ENCODE measurements at places on chromosomes 16 and 17.

DNA sequence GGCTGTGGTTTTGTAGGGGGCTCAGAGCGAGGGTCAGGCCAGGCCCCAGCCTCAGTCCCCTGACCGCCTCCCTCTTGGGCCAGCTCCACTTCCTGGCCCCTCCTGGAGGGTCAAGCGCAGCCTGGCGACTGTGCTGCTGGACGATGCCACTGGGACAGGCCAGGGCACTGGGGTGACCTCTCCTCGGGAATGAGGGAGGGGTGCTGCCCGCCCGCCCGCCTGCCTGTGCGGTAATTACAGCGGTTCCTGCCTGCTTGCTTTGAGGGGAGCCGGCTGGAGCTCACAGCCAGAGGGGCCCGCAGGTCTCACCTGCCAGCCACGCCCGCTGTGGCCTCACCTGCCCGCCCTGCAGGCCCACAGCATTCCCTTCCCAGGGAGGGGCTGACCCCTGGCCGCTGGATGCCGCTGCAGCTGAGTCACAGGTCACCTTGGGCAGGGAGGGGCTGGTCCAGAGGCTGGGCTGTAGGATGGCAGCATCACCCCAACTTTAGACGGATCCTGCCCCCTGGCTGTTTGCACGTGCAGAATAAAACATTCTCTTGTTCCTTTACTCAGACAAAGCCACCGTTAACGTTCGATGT is 76.7 kb upstream of the CBX4 start:
- no peak for DNase-seq

DNA sequence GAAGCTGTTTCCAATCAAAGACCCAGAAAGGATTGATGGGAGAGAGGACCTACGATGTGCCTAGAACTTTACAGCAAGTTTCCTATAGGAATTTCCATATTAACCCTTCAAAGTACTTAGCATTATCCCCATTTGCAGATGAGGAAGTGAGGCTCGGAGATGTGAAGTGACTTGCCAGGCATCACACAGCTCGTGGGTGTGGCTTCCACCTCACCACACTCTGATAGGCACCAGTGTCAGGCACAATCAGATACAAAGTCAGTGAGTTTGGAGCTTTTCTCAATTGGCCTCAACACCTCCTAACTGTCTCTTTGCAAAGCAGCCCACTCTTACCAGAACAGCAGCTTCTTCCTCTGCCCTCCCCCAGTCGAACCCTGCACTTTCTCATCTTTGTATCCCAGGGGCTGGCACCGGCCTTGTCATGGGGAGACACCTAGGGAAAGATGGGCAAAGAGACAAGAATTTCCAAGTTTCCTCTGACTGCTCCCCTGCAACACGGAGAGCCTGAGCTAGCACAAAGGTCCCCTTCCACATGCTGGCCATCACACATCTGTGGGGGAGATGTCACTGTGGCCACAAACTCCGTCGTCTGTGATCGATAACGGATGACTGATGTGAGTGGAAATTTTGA is 37.4 kb upstream of the CCL1 start:
- no peak for DNase-seq

- no peak for DNase-seq
Measured at GRCh38 chr16:35184356-35184870, 1725.0 kb downstream of the TP53TG3F start.

GRCh38 chr17:33977729-33978514 is 277.2 kb upstream of the CCL2 start:
- no peak for DNase-seq

DNA sequence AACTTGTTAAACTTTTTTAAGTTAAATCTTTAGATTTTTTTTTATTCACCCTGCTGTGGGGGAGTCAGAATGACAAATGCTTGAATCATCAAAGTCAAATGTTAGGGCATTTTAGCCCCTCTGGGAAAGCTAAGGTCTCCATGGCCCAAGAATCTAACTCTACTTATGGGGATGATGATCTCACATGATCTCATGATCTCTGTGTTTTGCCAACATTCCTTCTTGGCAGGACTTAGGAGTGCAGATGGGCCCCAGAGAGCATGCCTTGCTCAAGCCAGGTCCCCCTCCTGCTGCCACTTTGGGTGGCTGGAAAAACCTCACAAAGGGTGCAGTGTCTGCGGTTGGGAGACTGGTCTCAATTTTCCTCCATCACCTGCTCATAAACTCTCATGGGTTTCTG is 108.6 kb downstream of the PRKCB start:
- no peak for DNase-seq

DNA sequence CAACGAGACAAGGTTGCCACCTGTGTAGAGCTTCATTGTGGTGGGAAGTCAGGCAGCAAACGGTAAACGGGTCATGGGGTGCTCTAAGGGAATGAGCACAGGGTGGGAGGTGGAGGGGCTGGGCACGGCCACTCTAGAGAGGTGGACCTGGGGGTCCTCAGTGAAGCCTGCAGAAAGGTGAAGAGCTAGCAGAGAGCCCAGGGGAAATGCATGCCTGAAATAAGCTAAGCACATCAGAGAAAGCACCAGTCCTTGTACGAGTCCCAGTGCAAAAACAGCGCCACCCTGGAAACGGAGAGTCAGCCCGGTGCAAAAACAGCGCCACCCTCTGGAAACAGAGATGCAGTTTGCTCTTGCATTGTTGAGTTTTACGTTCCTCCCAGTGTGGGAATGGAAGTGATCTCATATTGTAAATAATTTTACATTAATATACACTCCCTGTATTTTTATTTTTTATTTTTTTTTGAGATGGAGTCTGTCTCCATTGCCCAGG is 65.0 kb downstream of the TBC1D16 start:
- no peak for DNase-seq

- DNase-seq: no peak
Measured at GRCh38 chr17:10156599-10156947, 41.8 kb downstream of the GAS7 start.

DNA sequence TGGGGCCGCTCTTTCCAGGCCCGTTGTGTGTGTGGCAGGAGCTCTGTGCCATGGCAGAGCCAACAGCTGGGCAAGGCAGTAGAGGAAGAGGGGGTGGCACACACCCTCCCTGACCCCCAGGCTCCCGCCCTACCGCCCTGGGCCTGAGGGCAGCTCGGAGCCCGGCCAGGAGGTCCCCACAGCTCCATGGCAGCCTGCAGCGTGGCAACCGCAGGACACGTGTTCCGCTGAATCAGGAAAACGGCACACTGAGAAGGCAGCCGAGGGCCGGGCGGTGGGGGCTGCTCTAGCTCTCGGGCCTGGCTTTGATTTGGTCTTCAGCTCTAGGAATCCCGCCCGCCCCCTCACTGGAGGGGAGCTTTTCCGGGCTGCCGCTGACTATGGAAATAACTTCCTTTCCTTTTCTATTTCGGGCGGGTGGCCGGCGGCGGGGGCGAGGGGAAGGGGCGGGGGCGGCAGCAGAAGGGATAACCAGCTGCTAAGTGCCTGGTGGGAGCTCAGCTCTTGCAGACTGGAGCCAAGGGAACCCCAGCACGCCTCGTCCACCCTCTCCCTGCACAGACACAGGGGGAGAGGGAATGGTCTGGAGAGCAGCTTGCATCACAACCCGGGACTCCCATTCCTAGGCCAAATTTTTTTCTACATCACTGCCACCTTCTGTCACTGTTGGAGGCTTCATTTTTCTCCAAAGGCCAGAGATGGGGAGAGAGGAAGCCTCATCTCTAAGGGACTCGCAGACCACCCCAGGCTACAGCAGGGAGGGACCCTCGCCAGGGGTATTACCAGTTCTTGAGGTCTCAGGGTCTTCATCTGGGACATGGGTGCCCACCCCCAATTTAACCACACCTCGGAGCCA is 24.8 kb upstream of the MRPS23 start:
- DNase-seq: no peak

DNA sequence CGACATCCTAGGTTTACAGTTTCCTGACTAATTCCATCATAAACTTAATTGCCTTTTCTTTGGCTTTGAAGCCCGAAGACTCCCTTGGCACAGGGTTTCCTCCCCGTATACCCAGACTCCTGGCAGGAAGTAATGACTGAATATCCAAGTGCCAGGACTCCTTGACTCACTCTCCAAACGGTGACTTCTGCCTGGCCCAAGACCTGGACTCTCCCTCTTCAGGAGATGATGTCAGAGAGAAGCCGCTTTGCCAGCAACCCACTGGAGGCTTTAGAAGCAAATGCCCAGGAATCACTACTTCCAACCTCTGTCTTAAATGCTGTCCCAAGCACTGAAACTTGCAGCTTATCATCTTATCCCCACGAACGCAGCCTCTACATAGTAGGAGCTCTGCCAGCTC is 146.5 kb downstream of the RGS9 start:
- no peak for DNase-seq

GRCh38 chr16:51666074-51666473 is 515.0 kb upstream of the SALL1 start:
- no peak for DNase-seq

GRCh38 chr17:1945621-1946020 is 79.5 kb downstream of the RTN4RL1 start:
- no peak for DNase-seq

DNA sequence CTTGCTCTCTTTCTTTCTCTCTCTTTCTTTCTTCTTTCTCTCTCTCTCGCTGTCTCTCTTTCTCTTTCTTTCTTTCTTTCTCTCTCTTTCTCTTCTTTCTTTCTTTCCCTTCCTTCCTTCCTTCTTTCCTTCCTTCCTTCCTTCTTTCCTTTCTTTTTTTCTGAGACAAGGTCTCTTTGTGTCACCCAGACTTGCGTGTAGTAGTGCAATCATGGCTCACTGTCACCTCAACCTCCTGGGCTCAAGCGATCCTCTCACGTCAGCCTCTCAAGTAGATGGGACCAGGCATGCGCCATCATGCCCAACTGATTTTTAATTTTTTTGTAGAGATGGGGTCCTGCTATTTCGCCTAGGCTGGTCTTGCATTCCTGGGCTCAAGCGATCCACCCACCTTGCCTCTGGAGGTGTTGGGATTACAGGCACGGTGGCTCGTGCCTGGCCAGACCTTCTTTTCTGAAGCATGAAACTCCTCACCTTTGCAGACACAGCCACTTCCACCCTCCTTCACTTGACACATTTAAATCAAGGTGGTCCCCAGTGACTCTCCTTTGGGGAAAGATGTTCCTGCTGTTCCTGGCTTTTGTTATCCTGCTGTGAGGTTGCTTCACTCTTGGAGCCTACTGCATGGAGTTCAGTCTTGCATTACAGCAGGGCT is 26.8 kb upstream of the NKD1 start:
- DNase-seq: no peak

GRCh38 chr17:6756425-6757031 is 682 bp downstream of the XAF1 start:
- no peak for DNase-seq

- DNase-seq: no peak
Measured at GRCh38 chr17:75673487-75673886, 6.3 kb downstream of the SAP30BP start.

DNA sequence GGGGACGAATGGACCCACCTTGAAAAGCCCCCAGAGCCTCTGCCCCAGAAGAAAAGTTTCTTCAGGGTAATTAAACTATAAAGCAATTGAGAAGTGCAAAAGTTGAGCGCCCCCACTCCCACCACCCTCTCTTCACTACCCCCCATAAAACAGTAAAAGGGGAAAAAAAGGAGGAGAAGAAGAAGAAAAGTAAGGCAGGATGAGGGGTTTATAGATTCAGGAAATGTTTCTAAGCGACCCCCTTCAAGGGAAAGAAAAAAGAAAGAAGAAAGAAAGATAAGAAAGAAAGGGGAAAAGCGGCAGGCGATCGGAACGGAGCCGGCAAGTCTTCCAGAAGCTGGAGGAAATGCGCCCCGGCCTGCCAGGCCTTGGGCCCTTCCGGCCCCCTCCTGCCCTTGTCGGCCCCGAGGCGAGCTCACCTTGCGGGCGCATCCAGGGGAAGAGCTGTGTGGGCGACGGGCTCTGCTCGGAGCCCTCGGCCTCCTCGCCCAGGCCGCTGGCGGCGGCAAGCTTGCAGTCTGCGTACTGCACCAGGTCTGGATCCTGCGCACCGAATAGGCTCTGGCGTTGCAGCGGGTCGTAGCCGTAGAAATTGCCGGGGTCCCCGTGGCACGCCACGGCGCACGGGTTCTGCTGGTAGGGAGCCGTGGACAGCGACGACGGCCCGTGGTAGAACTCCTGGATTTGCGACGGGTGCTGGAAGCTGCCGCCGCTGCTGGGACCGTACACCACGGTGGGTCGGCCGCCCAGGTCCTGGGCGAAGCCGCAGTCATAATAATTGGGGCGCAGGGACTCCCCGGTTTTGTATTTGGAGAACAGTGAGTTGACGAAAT is 1.0 kb downstream of the HOXB8 start:
- DNase-seq: no peak

- DNase-seq: no peak
Measured at GRCh38 chr17:77363821-77364361, 223.1 kb downstream of the SEC14L1 start.

- no peak for DNase-seq
Measured at GRCh38 chr16:4513086-4513860, 25.3 kb downstream of the CDIP1 start.

- no peak for DNase-seq
Measured at GRCh38 chr17:49836111-49837030, 11.5 kb downstream of the TAC4 start.

GRCh38 chr16:11550791-11551498 is 35.8 kb downstream of the LITAF start:
- no peak for DNase-seq

GRCh38 chr16:78254841-78255240 is 155.4 kb downstream of the WWOX start:
- no peak for DNase-seq

- DNase-seq: no peak
Measured at GRCh38 chr16:1366712-1367299, 15.1 kb downstream of the GNPTG start.

GRCh38 chr17:7323731-7324437 is 5.3 kb downstream of the NEURL4 start:
- peak; percentile 40 for DNase-seq

- no peak for DNase-seq
Measured at GRCh38 chr17:47727704-47728036, 5.4 kb upstream of the TBX21 start.

GRCh38 chr17:43900183-43900857 is 7.0 kb downstream of the MPP2 start:
- peak; percentile 55 for DNase-seq

DNA sequence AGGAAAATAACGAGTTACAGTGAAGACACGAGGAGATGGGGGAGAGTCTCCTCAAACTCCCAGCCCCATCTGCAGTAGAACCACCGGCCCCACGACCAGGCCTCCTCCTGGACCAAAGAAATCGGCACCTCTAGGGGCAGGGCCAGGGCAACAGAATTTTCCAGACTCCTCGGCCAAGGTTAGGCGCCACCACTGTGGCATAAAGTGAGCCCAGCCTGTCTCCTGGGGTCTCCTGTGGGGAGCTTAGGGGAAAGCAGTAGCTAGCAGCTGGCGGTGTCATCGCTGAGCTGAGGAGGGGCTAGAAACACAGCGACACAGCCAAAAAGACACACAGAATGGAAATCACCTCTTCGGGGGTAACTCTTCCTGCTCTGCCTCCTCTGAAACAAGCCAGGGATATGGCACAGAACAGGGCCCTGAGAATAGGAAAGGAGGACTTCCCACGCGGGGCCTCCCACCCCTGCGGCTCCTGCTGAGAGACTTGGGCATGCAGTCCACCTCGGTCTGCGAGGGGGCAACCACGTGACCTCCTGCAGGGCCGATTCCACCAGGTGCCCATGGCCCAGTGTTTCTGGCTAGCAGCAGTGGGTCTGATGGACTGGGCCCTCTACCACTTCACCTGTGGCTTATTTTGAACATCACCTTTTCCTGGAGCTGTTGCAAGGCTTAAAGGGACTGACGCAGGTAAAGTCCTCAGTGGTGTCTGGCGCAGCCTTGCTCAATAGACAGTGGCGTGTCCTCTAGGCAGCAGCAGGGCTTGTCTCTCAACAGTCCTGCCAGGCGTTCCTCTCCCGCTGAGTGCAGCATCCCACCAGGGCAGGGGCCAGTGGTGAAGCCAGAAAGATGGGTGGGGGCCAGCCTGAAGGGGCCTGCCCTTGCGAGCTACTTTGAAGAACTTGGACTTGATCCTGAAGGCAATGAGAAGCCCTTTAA is 6.7 kb upstream of the GINS2 start:
- no peak for DNase-seq

GRCh38 chr17:16342979-16343378 is 10.3 kb downstream of the CENPV start:
- no peak for DNase-seq
